ENCODE measurements at places on chromosomes 5 and 9. TPM values are rescaled to one million over a fixed set of nuclear protein-coding genes. Genes with fewer than 3 reads are reported as not detected.

Gene PCDHGA3
- total RNA-seq, result 0.54 TPM

Gene PPP3R2
- not detected for total RNA-seq

Gene FAM81B
- not detected for total RNA-seq

Gene CETN3
- total RNA-seq, result 7.3 TPM

Gene FCN2
- total RNA-seq, result not detected

Gene PCDHA7
- total RNA-seq, result 0.17 TPM

Gene SLCO4C1
- not detected for total RNA-seq

Gene TNC
- 0.09 TPM for total RNA-seq

Gene CER1
- total RNA-seq, result not detected

Gene TSSK1B
- total RNA-seq, result not detected

Gene ACTBL2
- total RNA-seq, result under 0.01 TPM
